CD4-positive, alpha-beta T cell (primary cell): ENCODE measurements at places on chromosomes 13 and 19.
A peak's percentile ranks its signal among the peaks of the same experiment; 100 is the strongest.

GRCh38 chr19:16067205-16067938, 8.9 kb upstream of the TPM4 start:
- DNase-seq = no peak

DNA sequence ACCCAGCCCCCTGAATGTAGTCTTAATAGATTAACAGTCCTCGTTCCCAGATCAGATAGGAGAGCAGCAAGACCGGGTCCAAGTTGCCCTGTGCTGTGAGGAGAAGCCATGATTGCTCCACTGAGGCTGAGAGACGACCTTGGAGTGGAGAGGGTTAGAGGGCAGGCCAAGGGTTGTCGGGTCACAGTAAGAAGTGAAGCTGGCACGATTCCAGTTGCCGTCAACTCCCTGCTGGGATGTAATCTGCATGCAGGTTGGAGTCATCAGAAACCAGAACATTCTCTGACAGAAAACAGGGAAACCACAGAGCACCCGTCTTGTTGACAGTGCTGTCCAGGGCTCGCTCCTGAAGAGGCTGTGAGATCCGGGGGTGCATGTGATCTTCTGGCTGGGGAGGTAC, 19.0 kb upstream of the ATP11A start:
- DNase-seq = no peak

DNA sequence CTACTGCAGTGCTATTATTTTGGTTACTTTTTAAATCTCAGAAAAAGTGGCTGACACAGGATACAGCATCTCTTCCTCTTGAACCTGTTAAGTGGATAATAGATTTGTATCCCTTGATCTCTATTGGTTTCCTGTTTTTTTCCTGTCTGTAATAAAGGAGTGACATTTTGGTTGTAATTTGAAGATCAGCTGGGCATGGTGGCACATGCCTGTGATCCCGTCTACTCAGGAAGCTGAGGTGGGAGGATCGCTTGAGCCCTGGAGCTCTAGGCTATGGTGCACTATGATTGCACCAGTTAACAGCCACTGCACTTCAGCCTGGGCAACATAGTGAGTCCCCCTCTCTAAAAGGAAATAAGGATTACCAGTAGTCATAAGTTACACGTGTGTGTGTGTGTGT, 46.8 kb downstream of the METTL21C start:
- no peak for DNase-seq

GRCh38 chr19:45137179-45137761, 23.5 kb downstream of the NKPD1 start:
- DNase-seq = no peak

DNA sequence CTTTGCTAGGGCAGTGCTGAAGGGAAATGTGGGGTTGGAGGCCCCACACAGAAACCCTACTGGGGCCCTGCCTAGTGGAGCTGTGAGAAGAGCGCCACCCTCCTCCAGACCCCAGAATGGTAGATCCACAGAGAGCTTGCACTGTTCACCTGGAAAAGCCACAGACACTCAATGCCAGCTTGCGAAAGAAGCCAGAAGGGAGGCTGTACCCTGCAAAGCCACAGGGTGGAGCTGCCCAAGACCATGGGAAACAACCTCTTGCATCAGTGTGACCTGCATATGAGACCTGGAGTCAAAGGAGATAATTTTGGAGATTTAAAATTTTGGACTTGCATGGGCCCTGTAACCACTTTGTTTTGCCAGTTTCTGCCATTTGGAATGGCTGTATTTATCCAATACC, 615.4 kb upstream of the MIR17HG start:
- DNase-seq = no peak

DNA sequence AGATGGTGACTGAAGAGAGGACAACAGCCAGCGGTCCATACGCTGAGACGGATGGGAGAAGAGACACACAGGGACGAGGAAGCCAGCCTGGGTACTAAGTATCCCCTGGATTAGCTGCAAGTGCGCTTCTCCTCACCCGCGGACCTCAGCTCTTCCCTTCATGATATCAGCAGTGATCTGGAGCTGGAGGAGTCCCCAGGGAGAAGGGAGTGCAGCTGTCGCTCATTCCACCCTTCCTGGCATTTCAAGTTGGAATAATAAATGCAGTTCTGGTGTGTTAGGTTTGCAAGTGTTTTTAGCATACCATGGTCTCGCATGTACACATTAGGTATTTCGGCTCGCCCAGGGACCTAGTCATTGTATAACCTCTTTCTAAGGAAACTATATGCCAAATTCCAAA, 88.5 kb upstream of the C1QTNF9B start:
- no peak for DNase-seq

DNA sequence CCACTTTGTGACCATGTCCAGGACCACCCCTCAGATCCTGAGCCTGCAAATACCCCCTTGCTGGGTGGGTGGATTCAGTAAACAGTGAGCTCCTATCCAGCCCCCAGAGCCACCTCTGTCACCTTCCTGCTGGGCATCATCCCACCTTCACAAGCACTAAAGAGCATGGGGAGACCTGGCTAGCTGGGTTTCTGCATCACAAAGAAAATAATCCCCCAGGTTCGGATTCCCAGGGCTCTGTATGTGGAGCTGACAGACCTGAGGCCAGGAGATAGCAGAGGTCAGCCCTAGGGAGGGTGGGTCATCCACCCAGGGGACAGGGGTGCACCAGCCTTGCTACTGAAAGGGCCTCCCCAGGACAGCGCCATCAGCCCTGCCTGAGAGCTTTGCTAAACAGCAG, 7.7 kb upstream of the CEACAM7 start:
- DNase-seq = no peak

DNA sequence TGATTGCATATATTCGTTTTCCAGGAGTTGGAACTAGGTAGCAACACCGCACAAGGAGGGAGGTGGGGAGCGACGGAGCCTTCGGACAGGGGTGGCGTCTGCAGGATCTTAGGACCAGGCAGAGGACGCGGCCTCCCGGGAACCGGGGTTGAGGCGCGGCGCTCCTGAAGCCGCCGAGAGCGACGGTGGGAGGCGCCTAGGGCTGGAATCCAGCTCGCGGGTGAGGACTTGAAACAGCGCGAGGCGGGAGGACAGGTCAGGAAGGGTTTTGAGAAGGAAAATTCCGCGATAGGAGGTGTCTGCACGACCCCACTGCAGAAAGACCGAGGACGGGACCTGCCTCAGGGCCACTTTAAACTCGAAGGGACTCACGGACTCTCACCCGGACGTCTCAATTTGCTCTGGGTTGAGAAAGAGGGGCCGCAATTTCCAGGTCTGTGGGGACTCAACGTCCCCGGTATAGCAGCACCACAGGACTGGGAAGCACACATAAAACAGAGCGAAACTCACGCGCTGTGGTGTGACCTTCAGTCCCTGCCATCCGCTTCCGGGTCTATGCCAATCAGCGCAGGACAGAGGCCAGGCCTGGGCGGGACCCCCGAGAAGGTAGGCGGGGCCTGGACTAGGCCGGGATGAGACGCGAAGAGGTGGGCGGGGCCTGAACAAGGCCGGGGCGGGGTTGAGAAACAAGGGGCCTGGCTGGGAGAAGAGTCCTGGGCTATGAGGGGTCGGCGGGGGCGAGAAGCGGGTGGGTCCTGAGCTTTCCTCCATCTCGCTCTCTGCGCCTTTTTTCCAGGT, at the start of gene ZNF320:
ZNF320 (minus strand) TSS at position 498 of the 798 bp plus-strand sequence. CDS start 7,380 bp downstream, outside the sequence.
- DNase-seq = peak; percentile 81

GRCh38 chr19:5078182-5078581, 109.3 kb downstream of the KDM4B start:
- DNase-seq = no peak

GRCh38 chr19:49216071-49216470, 58.5 kb downstream of the TRPM4 start:
- no peak for DNase-seq

DNA sequence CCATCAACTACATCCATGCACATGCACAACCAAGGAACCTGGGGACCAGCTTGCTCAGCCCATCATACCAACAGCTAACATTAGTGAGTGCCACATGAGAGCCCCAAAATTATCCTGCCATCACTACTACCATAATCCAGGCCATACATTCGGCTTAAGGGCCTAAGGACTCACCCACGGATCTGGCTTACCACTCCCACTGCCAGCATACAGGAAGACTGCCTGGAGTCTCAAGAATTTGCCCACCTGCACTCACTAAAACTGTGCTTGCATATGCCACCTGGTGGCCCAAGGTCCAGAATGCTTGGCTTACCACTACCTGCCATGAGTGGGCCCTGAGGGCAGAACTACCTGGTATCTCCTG, 1562.9 kb upstream of the PRR20A start:
- DNase-seq = no peak

DNA sequence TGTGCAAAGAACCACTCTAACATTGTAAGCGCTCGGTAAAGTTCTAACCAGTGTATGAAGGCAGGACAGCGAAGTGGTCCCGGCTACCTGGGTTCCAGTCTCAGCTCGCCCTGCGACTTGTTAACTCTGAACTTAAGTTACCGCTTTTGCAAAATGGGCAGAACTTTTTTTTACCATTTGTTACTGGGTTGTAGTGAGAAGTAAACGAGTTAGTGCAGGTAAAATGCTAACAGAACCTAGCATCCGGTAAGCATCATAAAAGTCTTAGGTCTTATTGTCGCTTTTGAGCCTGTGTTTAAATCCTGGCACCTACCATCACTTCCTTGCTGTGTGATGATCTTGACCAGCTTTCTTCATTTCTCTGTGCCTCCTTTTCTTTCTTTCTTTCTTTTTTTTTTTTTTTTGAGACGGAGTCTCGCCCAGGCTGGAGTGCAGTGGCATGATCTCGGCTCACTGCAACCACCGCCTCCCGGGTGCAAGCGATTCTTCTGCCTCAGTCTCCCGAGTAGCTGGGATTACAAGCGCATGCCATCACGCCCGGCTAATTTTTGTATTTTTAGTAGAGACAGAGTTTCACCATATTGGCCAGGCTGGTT, 734 bp upstream of the TRMT1 start:
- DNase-seq = no peak

- DNase-seq = no peak
Observed at GRCh38 chr13:79231887-79232286, 174.2 kb downstream of the RBM26 start.

DNA sequence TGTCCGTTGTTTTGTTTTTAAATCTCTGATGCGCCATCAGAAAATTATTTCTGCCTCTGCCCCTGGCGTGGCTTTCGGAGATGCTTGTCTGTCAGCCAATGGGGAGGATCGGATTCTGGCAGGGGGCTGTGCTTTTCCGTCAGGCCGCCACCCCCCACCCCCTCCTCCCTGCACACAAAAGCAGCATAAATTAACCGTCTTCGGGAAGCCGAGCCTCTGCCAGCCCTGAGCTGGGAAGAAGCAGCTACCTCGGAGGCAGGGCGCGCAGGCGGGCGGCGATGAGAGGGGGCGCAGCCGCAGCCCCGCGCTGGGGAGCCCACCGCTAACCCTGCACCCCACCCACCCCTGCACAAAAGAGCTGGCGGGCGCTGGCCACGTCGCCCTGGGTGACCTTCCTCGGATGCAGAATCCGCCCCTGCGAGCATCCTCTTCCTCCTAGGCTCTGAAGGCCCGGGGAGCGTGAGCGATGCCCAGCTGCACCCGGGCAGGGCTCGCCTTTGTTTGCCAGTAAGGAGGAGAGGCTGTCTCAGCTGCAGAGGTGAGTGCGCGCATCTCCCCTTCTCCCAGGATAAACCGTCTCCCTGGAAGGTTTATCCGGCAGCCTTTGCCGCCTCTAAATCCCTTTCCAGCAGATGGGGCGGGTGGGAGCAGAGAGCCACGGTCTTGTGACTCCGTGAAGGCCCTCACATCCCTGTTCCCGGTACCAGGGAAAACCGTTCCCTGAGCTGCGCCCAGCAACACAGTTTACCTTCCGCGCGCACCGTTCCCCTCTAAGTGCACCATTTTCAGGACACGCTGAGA, at the start of gene ATCAY:
ATCAY (plus strand) TSS at position 215 of the 801 bp plus-strand sequence. CDS start 5,083 bp downstream, outside the sequence.
- DNase-seq = no peak

DNA sequence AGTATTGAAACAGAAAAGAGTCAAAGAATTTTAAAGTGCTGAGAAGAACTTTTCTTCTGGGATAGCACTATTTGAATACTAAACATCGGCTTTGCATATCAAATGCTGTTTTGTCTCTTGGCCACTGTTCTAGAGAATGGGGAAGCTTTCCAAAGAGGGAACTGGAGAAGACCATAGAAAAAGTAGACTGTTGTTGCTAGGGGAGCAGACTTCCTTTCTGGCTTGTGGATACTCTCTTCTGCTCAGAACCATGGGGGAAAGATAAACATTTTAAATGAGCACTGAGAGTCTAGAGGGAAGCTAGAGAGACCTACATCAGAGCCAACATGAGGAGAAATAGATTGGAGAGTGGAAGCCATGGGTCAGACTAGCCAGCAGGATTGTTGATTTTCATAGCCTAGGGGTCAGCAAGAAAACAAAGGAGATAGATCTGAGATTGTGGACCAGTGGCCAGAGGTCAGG, 315.7 kb downstream of the KCTD12 start:
- no peak for DNase-seq

DNA sequence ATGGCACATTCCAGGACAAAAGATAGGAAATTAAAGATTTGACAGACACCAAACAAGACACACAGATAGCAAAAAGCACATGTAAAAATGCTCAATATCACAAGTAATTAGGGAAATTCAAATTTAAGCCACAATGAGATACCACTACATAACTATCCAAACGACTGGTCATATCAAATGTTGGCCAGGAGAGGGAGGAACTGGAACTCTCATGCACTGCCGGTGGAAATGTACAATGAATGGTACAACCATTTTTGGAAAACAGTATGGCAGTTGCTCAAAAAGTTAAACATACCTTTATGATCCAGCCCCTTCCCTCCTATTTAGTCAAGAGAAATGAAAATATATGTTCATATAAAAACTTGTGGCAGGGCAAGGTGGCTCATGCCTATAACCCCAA, 36.8 kb upstream of the CYP2S1 start:
- no peak for DNase-seq

DNA sequence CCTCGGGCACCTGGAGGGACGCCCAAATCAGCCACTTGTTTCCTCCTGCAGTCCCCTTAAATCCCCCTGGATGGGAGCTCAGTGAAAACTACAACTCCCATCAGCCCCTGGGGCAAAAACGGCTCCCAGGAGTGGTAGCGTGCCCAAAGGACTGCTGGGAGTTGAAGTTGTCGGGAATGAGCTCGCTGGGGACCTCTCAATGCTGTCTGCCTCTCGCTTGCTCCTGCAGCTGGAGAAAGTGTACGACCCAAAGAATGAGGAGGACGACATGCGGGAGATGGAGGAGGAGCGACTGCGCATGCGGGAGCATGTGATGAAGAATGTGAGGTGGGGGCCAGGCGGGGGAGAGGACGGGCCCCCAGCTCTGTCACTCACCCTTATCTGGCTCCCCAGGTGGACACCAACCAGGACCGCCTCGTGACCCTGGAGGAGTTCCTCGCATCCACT, 14.7 kb upstream of the DHDH start:
- no peak for DNase-seq
